ENCODE measurements at places on chromosomes 5 and 9. TPM values are rescaled to one million over a fixed set of nuclear protein-coding genes. Genes with fewer than 3 reads are reported as not detected.

DNA sequence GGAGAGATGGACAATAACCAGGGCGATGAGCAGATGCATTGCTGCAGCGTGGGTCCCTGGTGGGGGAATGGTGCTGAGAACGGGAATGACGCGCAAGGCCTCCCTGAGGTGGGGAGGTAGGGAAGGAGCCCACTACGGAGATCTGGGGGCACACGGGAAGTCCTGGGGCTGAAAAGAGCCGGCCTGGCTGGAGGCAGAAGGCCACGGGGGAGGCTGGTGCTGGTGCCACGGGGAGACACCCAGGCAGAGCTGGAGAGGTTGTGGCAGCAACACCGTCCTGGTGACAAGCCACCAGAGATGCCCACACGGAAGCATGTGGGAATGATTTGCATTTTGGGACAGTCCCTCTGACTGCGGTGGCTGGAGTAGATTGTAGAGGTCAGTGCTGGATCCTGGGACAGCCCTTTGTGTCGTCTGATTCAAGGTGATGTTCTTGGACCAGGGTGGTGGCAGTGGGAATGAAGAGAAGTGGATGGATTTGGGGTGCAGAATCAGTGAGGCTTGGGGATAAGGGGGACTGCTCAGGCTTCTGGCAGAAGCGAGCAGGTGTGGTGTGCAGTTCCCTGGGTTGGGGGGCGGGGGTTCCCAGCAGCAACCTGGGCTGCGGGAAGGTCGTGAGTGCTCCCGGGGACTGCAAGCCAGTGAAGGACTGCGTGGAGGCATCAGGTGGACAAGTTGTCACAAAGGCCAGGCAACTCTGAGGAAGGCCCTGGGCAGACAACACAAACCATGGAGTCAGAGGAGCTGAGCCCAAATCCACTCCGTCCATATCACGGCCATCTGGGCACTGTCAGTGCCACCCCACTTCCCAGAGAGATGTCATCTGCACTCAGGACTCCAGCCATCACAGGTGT, 25.2 kb upstream of the CNOT6 start:
- no peak for DNase-seq

Gene HCN1
- not detected for total RNA-seq

DNA sequence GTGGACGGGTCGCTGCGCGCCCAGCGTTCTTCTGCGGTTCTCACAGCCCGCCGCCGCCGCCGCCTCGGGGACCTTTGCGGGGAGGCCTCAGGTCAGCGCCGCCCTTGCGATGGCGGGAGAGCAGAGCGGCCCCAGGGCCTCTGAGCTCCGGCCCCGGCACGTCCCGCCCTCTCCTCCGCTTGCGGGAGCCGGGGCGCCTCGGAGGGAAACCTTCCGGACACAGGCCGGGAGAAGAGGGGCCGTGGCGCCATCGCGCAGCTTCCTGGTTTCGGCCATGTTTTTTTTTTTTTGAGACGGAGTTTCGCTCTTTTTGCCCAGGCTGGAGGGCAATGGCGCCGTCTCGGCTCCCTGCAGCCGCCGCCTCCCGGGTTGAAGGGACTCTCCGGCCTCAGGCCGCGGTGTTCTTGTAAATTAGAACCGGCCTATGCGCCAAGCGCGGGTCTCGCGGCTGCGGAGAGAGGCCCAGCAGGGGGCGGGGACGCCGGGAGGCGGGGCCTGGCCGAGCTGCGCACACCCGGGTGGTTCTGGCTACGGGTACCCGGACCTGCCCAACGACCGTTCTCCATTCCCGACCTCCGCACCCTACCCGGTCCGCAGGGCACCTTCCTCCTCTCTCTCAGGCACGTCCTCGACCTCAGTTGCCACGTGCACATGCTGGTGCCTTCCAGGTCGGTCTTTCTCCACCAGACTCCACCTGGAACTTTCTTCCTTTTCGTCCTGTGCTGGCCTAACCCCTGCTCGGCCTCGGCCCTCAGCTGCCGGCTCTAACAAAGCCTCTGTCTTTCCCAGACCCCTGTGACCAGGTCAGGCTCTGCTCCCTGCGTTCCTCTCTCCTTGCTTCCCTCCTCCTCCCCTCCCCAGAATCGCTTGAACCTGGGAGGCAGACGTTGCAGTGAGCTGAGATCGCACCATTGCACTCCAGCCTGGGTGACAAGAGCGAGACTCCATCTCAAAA, 28.8 kb upstream of the MGAT1 start:
- peak; percentile 88 for DNase-seq

- no peak for DNase-seq
These were observed 553.0 kb downstream of the EBF1 start for GRCh38 chr5:158546748-158547147.

DNA sequence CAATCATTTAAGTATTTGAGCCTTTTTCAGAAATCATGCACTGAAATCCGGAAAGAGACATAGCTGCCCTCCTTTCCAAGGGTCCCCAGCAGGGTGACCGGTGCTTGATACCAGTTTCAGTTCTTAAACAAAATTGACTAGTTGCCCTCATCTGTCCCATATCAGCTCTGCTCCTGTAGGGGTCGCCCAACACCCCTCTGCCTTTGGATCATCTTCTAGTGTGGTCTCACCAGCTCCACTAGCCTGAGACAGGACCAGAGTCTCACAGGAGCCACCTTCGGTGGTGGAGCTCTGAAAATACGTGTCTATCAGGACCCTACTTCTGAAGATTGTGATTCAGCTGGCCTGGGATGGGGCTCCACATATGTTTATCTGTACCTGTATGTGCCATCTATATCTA, 428.2 kb downstream of the ENC1 start:
- no peak for DNase-seq

Gene PHAX
- 30.6 TPM for total RNA-seq

Gene FLT4
- total RNA-seq: 1.7 TPM

Data from activated T-cell treated with anti-CD3 and anti-CD28 coated beads, Interleukin-2, amount 50 U/mL, for 72 hours (primary cell).